ENCODE measurements at places on chromosomes 1 and 21.

DNA sequence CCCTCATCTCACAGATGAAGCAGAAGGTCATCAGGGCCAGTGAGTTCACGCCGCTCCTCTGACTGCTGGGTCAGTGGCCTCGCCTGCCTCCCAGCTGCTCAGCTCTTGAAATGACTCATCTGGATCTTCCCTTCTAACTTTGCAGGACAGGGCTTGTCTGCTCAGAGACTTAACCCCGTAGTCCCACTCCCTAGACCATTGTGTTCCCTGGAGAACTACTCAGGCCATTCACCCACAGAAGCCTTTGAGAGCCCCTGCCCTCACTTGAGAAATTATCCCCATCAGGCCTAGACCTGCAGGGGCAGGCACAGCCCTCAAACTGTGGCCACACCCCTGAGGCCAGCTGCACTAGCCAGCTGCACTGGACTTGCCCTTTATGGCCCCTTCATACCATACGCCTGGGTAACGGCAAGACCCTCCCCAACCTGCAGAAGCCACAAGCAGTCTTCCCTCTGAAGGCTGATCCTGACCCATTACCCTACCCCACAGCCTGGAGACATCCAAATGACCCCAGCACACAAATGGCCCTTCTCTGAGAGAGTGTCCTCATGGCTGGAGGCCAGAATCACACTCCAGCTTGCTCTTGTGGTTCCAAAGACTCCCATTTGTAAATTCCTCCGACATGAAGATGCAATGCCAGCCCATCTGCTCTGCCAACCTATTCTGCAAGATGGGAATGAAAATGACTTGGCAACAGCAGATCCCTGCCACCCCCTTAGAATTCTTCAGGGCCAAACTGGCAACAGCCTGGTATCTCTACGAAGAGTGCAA, 33.2 kb downstream of the RCSD1 start:
- DNase-seq = peak; percentile 42

- DNase-seq = no peak
Observed at GRCh38 chr1:176193023-176193422, 14.1 kb downstream of the COP1 start.

DNA sequence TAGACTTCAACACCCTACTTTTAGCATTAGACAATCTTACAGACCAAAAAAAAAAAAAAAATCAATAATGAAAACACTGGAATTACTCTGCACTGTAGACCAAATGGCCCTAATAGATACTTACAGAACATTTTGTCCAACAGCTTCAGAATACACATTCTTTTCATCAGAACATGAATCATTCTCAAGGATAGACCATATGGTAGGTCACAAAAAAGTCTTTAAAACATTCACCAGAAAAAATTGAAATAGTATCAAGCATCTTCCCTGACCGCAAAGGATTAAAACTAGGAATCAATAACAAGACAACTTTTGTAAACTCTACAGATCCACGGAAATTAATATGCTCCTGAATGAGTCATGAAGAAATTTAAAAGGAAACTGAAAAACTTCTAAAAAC, 22.5 kb downstream of the ZNF670 start:
- peak; percentile 9 for DNase-seq

GRCh38 chr1:226248091-226248490, 24.6 kb downstream of the MIXL1 start:
- peak; percentile 90 for DNase-seq

GRCh38 chr1:83515578-83516154, 483.3 kb downstream of the TTLL7 start:
- DNase-seq = peak; percentile 22

DNA sequence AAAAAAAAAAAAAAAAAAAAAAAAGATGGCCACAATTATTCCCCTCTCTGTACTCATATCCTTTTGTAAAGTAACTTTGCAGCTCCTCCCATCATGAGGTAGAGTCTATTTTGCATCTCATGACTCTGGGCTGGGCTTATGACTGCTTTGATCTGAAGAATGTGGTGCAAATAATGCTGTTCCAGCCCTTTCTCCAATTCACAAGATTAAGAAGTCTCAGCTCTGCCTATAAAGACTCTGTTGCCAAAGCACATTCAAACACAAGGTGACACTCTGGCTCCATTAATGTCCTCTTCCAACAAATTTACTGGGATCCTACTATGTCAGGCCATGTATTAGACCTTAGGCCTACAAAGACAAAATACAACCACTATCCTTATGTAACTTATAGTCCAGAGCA, 64.8 kb upstream of the PTCH2 start:
- DNase-seq = no peak

- peak; percentile 87 for DNase-seq
Observed at GRCh38 chr1:8317647-8318381, at the start of gene SLC45A1. Gene SLC45A1, plus strand, starts transcription at chr1:8318114. Its CDS starts 6,216 bp downstream, at chr1:8324330.

GRCh38 chr21:39118061-39118460, 65.2 kb downstream of the PSMG1 start:
- no peak for DNase-seq

- DNase-seq = no peak
Observed at GRCh38 chr1:175530183-175530582, 213.2 kb downstream of the TNR start.

DNA sequence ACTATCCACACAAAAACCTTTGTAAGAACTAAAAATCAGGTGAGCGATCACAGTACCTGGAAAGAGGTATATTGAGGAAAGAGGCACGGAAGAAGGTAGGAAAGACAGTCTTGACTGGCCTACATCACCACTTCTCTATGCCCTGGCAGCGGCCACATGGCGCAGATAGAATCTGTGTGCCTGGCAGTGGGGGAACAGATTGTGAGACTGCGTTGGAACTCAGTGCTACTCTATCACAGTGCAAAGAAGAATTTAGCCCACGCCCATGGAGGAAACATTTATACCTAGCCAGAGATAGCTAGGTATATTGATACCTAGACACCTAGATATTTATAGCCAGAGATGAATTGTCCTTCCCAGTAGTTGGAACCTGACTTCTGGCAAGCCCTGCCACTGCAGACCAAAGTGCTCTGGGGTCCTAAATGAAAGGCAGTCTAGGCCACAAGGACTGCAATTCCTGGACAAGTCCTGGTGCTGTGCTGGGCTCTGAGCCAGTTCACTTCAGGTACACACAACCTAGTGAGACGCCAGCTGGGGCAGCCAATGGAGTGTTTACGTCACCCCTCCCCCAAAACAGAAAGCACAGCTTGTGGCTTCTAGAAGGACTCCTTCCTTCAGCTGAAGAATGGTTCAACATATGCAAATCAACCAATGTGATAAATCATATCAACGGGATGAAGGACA, 51.9 kb downstream of the DHX9 start:
- DNase-seq = no peak

- DNase-seq = no peak
Observed at GRCh38 chr1:9075022-9075421, 5.6 kb upstream of the SLC2A5 start.

DNA sequence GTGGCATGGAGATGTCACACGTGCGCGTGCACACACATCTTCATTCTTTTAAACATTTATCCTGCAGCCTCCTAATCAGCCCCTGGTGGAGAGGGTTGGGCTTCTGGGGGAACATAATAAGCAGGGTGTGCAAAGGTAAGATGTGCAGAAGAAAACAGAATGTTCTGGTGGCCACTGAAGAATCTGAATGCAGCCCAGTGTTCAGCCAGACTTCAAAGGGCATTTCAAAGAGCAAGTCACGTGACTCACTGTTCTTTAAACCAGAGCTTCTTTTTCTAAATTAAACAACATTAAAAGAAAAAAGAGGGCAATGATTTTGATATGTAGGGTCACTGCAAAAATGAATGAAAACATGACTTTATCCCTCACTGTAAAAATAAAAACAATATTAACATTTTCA, 89.8 kb downstream of the ABCA4 start:
- peak; percentile 39 for DNase-seq

DNA sequence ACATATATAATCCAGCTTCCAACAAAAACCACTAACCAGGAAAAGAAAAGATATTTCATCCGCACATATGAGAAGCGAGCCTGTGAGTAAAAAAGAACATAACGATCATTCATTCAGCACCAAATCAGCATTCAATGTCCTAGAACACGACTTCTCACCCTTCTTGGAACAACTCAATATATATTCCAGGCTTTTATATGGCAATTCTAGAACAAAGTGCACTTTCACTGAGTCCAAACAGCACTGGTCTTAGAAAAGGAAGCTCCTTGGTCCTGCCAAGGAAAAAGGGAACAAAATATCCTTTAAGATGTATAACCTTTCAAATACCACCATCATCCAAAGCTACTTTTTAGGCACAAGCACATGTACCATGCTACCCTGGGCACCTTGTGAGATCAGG, 44.5 kb downstream of the RPL5 start:
- no peak for DNase-seq

GRCh38 chr1:44239331-44239960, 26.2 kb downstream of the DMAP1 start:
- DNase-seq = peak; percentile 52

Data from adipocyte (in vitro differentiated cells).